ENCODE measurements at places on chromosomes 3 and 15. TPM values are rescaled to one million over a fixed set of nuclear protein-coding genes. Genes with fewer than 3 reads are reported as not detected.

Gene OXTR
- 0.52 TPM for total RNA-seq

Gene ACTRT3
- total RNA-seq, result 0.30 TPM

Gene ARIH1
- total RNA-seq, result 41.5 TPM

Gene SLC28A2
- not detected for total RNA-seq

Gene PPM1L
- total RNA-seq, result 47.4 TPM

Gene PLA2G4D
- not detected for total RNA-seq

Gene GOLGA8N
- total RNA-seq, result 6.0 TPM

Gene TMEM89
- total RNA-seq, result not detected

Gene CEP97
- total RNA-seq, result 7.0 TPM

Gene FLNB
- total RNA-seq, result 37.6 TPM

Gene OR5H2
- not detected for total RNA-seq

Gene SIDT1
- 0.16 TPM for total RNA-seq

Gene CIDEC
- total RNA-seq, result 17.1 TPM

Gene NCK1
- 22.0 TPM for total RNA-seq

Gene OIP5
- total RNA-seq, result 0.35 TPM

Gene TIMP4
- 31.1 TPM for total RNA-seq

Gene CHAC1
- total RNA-seq, result 11.9 TPM

Gene MOBP
- total RNA-seq, result 0.20 TPM

Gene ITGA11
- total RNA-seq, result 12.6 TPM

Gene CPA3
- total RNA-seq, result 1.3 TPM

Gene C3orf85
- not detected for total RNA-seq

Gene MNS1
- total RNA-seq, result 2.0 TPM

Gene KBTBD8
- total RNA-seq, result 4.4 TPM

Gene LDHAL6B
- total RNA-seq, result not detected

Gene ARHGAP31
- total RNA-seq, result 29.9 TPM

Gene NIT2
- 15.4 TPM for total RNA-seq

Gene HHLA2
- total RNA-seq, result not detected

Gene CCDC13
- not detected for total RNA-seq

Gene MEIS2
- total RNA-seq, result 29.8 TPM

Gene ZNF620
- 3.6 TPM for total RNA-seq

All from right atrium auricular region (tissue), 2 donors.